ENCODE measurements at places on chromosomes 3 and 15. TPM values are rescaled to one million over a fixed set of nuclear protein-coding genes. Genes with fewer than 3 reads are reported as not detected.

DNA sequence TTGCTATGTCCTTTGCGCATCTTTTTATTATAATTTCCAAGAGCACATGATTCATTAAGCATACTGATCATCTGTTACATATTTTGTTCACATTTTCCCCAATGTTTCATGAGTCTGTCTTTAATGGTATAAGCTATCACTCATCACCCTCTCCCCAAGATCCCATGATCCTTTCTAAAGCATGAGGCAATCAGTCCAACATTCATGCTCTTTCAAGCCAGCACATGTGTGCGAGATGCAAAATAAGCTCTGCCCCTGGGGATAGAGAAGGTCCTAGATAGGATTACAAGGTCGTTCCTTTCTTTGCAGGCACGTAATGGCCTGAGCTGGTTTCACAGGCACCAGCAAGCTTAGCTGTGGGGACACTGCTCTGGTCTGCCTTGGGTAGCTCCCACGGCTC is 32.2 kb upstream of the B3GNT5 start:
- H3K36me3 ChIP-seq, result no peaks in the 10 kb centered on the region
- H3K4me1 ChIP-seq, result no peaks in the 10 kb centered on the region
- no peak overlapping the region for H3K27ac ChIP-seq
- DNase-seq, result no peak

DNA sequence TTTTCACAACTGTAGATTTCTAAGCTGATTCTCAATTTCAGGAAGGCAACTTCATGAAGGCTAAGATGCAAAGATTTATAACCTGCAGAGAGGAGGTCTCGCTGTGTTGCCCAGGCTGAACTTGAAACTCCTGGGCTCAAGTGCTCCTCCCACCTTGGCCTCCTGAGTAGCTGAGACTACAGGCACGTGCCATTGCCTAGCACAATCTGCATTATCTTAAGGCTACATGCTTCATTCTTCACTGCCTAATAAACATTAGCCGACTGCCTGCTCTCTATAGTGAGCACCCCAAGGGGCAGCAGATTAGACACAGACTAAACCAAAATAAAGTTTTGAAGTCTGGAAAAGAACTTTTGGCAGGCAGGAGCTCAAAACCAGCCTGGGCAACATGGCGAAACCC is 17.1 kb downstream of the CPEB1 start:
- no peak for DNase-seq
- H3K27me3 ChIP-seq, result no peaks in the 10 kb centered on the region
- no peak overlapping the region for H3K27ac ChIP-seq
- no peaks in the 10 kb centered on the region for H3K4me1 ChIP-seq

DNA sequence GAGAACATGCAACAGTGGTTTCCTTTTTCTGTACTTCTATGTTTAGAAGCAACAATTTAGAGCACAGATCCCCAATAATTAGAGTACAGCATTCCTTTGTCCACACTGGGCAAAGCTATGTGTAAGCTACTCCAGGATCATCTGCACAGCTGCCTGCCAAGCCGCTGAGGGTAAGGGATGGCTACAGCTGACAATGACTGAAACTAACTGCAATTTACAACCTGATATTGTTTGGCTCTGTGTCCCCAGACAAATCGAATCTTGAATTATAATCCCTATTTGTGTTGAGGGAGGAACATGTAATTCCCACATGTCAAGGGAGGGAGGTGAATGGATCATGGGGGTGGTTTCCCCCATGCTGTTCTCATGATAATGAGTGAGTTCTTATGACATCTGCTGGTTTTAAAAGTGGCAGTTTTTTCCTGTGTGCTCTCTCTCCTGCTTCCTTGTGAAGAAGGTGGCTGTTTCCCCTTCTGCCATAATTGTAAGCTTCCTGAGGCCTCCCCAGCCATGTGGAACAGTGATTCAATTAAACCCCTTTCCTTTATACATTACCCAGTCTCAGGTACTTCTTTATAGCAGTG is 54.8 kb upstream of the TNFSF10 start:
- no peaks in the 10 kb centered on the region for H3K4me1 ChIP-seq
- H3K4me3 ChIP-seq, result no peak overlapping the region
- H3K36me3 ChIP-seq, result no peaks in the 10 kb centered on the region
- no peaks in the 10 kb centered on the region for H3K27me3 ChIP-seq

GRCh38 chr15:65630760-65631159 is 9.0 kb downstream of the SLC24A1 start:
- no peak overlapping the region for H3K4me3 ChIP-seq
- H3K4me1 ChIP-seq, result no peaks in the 10 kb centered on the region
- no peaks in the 10 kb centered on the region for H3K36me3 ChIP-seq
- no peak for DNase-seq
- H3K27ac ChIP-seq, result no peak overlapping the region

DNA sequence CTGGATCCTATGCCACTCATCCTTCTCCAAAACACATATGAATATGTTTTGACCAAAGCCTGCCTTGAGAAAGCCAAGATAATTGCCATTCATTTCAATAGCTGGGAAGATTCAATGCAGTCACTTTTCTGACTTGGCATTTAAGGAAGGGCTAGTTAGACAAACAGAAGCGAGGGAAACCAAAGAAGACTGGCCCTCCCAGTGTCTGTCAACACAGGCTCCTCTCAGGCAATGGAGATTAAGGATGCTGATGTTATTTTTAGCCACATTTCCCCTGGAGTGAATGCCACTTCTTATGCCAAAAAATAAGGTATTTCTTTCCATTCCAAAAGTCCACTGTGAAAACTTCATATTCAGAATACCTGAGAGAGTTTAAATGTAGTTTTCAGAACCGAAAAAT is 101.7 kb downstream of the P3H2 start:
- no peak overlapping the region for H3K27ac ChIP-seq
- no peak for DNase-seq
- peaks cover 36% of the 10 kb centered on the region for H3K4me1 ChIP-seq

LSG1 gene
- 44.5 TPM for total RNA-seq

KIF9 gene
- total RNA-seq, result 14.0 TPM

CGNL1 gene
- total RNA-seq, result 58.0 TPM

MAGI1 gene
- 63.8 TPM for total RNA-seq

Data from GM23338 (cell line).